ENCODE measurements at places on chromosomes 7 and 10. TPM values are rescaled to one million over a fixed set of nuclear protein-coding genes. Genes with fewer than 3 reads are reported as not detected.

DNA sequence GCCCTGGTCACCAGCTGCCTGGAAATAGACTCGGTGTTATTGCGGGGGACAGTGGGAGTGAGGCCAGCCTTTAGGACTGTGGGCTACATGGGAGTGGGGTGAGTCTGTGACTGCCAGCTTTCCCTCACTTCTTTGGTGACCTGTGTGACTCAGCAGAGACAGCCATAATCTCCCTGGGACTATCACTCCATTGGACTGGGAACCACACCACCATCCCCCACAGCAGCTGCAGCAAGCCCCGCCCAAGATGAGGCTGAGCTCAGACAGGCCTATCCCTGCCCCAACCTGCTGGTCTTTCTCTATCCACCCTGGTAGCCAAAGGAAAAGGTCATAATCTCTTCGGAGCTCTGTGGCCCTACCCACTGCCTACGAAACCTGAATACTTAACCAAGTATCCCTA lies 263.2 kb downstream of the FZD1 start:
- ATAC-seq = peak; percentile 84

DNA sequence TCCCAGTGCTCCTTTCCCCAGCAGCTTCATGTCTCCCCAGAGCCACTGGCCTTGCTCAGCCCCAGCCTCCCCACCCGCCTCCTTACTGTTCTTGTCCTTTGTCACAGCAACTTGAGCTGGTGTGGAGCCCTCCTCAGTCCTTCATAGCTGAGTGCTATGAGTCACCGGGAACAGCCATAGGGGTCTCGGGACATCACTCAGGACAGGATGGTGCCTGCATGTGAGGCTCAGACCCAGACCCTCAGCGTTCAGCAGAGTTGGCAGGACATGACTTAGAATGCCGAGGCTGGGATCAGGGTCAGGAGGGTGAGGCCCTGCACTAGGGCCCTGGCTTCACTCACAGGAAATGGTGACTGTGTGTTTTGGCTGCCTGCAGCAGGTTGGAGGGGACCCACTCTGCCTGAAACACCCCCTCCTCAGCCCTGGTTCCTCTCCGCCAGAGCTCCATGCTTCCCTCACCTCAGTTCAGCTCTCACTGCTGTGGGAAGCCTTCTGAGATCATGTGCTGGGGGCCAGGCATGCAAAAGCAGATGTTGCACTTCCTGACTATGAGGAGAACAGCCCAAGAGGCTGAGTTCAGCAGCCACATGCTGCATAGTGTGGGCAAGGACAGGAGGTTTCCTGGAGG lies 40.7 kb upstream of the GJD4 start:
- ATAC-seq = no peak

- no peak for ATAC-seq
These were observed 3.1 kb upstream of the HOXA9 start for GRCh38 chr7:27168265-27168947.

GRCh38 chr7:46996972-46997371 lies 584.9 kb downstream of the TNS3 start:
- no peak for ATAC-seq

- ATAC-seq = no peak
These were observed 230.3 kb downstream of the PTPRN2 start for GRCh38 chr7:158357106-158357897.

- peak; percentile 55 for ATAC-seq
These were observed 124.0 kb downstream of the TMEM130 start for GRCh38 chr7:98745722-98746318.

DNA sequence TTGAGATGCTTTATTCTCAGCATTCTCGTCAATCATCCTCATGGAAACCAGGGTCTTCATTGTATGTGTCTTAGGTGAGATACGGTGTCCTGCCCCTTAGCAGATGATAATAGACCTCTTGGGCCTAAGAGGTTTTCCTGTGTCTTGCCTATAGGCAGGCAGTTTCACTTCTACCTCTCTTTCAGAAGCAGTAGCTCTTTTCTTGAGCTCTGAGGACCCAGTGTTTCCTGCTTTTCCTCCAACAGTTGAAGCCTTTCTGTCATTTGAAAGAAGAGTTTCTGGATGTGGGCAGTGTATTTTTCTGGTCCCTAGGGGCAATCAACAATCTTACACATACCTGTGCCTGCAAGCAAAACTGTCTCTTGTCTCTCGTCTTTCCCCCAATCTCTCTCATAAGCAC lies 1550.3 kb upstream of the LRRTM3 start:
- no peak for ATAC-seq

DNA sequence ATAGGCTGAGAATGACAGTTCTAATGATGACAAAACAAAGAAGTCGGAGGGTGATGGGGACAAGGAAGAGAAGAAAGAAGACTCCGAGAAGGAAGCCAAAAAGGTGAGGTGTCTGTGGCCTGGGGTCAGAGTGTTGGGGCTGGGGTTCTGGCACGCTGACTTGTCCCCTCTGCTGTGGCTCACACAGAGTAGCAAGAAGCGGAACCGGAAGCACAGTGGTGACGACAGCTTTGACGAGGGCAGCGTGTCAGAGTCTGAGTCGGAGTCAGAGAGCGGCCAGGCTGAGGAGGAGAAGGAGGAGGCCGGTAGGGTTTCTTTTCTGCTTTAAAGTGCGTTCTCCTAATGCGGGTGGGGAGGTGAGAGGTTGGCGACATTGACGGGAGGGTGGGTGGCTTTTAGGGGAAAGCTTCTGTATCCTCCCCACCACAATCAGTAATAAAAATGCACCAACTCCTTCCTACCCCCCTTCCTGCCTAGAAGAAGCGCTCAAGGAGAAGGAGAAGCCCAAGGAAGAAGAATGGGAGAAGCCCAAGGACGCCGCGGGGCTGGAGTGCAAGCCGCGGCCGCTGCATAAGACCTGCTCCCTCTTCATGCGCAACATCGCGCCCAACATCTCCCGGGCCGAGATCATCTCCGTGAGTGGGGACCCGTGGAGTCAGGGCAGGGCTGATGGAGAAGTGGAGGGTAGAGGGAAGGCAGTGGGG lies 4.6 kb downstream of the UFSP1 start:
- ATAC-seq = no peak

DNA sequence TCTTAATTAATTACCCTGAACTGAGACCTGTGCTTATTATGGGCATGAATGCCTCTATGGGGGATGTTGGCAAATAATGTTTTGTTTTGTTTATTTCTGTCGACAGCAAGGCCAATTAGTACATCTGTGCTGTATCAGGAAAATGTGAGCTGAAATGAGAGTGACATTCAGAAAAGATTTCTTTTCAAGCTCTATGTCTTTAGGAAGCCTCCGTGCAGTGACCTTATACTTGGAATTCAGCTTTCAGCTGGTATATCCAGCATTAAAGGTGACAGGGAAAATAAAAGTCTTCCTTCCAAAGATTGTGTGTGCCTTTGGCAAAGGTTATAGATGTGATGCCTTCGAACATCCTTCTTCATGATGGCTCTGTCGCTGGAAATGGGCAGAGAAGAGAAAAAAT lies 1061.1 kb downstream of the SORCS3 start:
- ATAC-seq = no peak

- ATAC-seq = no peak
These were observed 71.4 kb downstream of the INSIG1 start for GRCh38 chr7:155368894-155369600.

GRCh38 chr7:134365341-134366054 lies 48.8 kb upstream of the SLC35B4 start:
- peak; percentile 77 for ATAC-seq

GRCh38 chr7:12409097-12409711 lies 5.5 kb upstream of the VWDE start:
- no peak for ATAC-seq

GRCh38 chr10:15374566-15374965 lies 3.5 kb upstream of the FAM171A1 start:
- ATAC-seq = no peak

DNA sequence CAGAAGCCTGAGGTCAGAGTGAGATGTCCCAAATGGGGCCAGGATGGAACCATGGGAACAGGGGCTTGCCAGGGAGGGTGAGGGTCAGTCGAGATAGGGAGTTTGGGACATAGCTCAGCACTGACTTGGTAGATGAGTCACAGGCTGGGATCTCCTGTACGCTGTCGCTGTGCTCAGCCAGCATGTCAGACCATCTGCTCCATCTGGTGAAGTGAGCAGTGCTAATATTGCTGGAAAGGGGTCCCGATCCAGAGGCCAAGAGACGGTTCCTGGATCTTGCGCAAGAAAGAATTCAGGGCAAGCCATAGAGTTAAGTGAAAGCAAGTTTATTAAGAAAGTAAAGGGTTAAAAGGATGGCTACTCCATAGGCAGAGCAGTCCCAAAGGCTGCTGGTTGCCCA lies 505.6 kb downstream of the GALNT17 start:
- ATAC-seq = no peak

DNA sequence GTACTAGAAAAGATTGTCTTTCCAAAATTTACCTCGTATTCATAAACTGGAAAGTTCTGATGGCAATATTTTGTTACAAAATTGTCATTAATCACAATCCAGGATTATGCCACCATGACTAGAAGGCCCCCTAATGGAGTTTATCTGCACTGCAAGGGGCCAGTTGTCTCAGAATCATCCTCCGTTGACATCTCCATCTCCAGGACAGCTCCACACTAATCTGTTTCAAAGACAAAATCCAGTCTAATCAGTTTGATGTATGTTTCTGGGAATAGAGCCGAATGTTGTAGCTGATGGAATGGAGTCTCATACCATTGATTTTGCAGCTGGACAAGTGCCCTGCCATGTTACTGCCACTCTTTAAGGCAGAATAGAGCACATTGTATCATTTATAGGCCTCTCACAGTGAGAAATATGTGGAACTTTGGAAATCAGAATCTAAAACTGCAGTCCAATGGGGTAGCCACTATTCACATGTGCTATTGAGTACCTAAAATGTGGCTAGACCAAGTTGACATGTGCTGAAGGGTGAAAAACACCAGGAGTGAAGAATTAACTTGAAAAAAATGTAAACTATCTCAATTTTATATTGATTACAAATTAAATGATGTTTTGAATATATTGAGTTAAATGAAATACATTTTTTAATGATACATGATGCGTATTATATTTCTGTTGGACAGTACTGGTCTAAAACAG lies 38.3 kb upstream of the TOMM7 start:
- no peak for ATAC-seq

DNA sequence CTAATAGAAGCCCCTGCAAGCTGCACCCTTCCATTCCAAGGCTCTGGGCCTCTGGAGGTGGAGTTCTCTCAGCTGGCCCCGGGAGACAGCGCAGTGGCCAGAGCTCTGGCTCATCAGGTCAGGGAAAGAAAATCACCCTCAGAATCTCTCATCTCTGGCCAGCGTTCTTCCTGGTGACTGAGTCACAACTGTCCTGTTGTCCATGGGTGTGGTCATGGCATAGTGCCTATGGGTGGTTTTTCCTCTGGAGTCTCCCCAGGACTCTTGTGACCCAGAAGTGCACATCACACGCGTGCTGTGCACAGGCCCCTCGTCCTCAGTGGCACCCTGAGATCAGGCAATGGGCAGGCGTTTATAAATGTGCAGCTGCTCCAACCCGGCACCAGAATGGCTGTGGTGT lies 27.4 kb upstream of the FXYD4 start:
- peak; percentile 31 for ATAC-seq

DNA sequence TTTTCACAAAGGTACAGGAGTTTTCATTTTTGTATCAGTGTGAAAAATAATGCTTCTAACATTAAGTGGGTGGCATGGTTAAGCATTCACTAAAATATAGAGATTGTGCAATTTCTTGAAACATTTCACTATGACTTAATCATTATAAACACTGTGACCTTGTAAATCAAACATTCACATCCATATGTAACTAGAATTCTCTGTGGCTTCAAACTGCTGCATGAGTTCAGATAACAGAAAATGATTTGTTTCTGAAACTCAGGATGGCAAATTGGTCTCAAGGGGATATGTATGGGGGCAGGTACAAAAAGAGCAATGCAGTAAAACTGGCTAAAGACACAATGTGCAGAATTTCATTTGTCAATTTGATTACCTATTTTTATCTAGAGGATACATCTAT lies 3.8 kb downstream of the FAM133B start:
- no peak for ATAC-seq

GRCh38 chr10:127552446-127552845 lies 3.3 kb downstream of the NPS start:
- ATAC-seq = no peak

GRCh38 chr10:13439313-13440184 lies 89.3 kb downstream of the BEND7 start:
- ATAC-seq = peak; percentile 23

DNA sequence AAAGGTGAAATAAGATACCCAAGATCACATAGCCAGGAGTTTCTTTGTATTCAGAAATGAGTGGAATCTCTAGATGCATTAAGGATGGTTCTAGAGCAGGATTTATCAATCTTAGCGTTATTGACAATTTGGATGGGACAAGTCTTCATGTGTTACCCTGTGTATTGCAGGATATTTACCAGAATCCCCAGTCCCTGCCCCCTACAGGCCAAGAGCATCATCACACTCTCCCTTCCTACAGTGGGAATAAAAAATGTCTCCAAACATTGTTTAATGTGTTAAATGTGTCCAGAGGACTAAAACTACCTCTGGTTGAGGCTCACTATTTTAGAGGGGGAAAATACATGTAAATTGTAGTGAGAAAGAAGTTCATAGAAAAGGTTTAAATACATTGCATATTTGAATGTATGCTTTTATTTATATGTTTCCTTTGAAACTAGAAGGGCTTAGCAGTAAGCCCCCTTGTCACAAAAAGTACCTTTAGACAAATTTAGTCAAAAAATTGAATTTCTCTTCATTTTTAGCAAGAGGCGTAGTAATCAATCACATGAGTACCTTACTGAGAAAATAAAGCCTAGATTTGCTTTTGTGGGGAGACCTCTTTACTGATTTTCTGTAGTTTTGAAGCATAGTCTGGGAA lies 141.2 kb downstream of the MLLT10 start:
- peak; percentile 59 for ATAC-seq

GRCh38 chr10:77711683-77712049 lies 74.1 kb upstream of the KCNMA1 start:
- ATAC-seq = no peak

DNA sequence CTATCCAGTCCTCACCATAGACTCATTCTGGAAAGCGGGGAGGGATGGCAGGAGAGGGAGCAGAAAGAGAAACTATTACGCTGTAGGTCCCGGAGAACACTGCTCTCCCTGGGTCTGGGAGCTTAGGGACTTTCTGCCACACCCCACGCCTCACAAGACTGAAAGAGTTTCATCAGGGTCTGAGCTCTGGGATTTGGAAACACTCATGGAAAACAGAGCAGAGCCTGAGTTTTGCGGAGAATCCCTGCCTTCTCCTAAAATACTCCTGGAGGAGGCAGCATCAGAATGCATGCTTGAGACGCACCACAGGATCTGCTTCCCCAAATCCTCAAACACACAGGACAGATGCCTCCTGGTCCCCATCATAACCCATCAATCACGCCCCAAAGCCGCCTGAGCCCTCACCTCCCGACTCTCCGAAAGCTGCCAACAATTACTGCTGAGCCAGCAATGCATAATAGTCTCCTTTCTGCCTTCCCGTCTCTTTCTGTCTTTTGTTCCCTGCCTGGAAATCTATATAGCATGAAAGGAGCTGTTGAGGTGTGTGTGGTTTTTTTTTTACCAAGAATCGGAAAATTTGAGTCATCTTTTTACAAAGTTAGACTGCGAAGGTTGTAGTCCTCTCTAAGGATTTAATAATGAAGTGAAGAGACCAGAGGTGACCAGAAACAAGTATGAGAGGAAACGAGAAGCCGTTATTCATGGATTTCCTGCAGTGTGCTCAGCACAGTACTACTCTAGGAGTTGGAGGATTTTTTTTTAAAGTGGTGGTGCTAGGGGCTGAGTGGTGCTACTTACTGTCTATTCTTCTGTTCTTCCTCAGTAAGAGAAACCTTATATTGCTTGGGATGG lies 37.7 kb downstream of the ASB13 start:
- peak; percentile 21 for ATAC-seq

The NAT16 gene
- not detected for total RNA-seq

The MKX gene
- total RNA-seq = 1.4 TPM

The PTF1A gene
- not detected for total RNA-seq

The MDH2 gene
- 204 TPM for total RNA-seq

The CYP3A7 gene
- total RNA-seq = not detected

The NPTX2 gene
- total RNA-seq = 1.4 TPM

The GIMAP7 gene
- 2.7 TPM for total RNA-seq

The ACTR1A gene
- 67.3 TPM for total RNA-seq
